ENCODE measurements at places on chromosomes 13 and 19. TPM values are rescaled to one million over a fixed set of nuclear protein-coding genes. Genes with fewer than 3 reads are reported as not detected.

Gene F7
- 0.55 TPM for total RNA-seq

Gene LHB
- 8.2 TPM for total RNA-seq

Gene APOC4
- not detected for total RNA-seq

Gene MATK
- 1.2 TPM for total RNA-seq

Gene FDX2
- total RNA-seq: 73.5 TPM

Gene OLFM4
- total RNA-seq: 0.21 TPM

Gene FCGBP
- total RNA-seq: 0.17 TPM

Gene CD37
- not detected for total RNA-seq

Gene FBXO27
- 3.0 TPM for total RNA-seq

Gene PPM1N
- 0.48 TPM for total RNA-seq

Gene POGLUT2
- 15.7 TPM for total RNA-seq

Gene CHST8
- total RNA-seq: not detected

Gene SCAF1
- total RNA-seq: 38.9 TPM

Gene NUFIP1
- 6.6 TPM for total RNA-seq

Gene OR10H1
- not detected for total RNA-seq

Gene NPAS1
- total RNA-seq: 1.6 TPM

Gene MBD3L5
- total RNA-seq: not detected

Gene ICAM5
- 0.38 TPM for total RNA-seq

Gene LIM2
- total RNA-seq: not detected

Gene PRRG2
- 7.2 TPM for total RNA-seq

Gene CGB5
- not detected for total RNA-seq

Gene MYH14
- 87.8 TPM for total RNA-seq

Gene PSG7
- total RNA-seq: not detected

Gene FGF22
- total RNA-seq: not detected

Gene CEACAM5
- total RNA-seq: not detected

Gene SIGLEC12
- not detected for total RNA-seq

Gene MIA
- not detected for total RNA-seq

Gene LAIR1
- total RNA-seq: 1.0 TPM

Gene TTC9B
- not detected for total RNA-seq

Gene ABCA7
- 16.4 TPM for total RNA-seq

Gene DHRS12
- total RNA-seq: 11.7 TPM

All from kidney epithelial cell (primary cell).